Activated naive CD4-positive, alpha-beta T cell treated with anti-CD3 and anti-CD28 coated beads, Interleukin-2, amount 50 U/mL, for 72 hours (primary cell): ENCODE measurements at places on chromosomes 16 and 17.

DNA sequence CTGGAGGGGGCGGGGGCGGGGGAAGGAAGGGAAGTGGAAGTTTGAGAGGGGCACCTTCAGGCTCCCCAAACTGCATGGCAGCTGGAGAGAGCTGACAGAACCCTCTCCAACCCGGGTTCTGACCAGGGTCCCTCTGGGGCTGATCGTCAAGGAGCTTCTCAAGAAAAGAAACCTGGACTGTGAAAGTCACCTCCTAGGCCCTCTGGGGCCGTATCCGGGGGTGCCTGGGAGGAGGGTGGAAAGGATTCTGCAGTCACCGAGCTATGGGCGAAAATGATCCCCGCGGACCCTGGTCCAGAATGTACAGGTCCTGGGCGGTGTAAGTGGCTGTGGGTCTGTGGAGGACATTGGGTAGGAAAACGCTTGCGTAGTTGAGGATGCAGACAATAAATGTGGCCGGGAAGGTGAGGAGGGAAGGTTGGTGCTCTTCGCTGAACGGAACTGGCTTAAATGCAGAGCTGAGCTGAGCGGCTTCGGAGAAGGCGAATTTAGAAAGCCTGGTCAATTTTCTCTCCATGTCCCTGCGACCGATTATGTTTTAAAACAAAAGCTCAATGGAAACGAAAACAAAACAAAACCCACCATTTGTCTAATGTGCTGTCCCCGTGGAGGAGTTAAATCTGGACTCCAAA is 3.6 kb upstream of the LHX1 start:
- no peak for DNase-seq

GRCh38 chr17:14737984-14738651 is 437.2 kb downstream of the HS3ST3B1 start:
- no peak for DNase-seq

- DNase-seq = no peak
Measured at GRCh38 chr17:17722081-17722905, 41.0 kb downstream of the RAI1 start.

DNA sequence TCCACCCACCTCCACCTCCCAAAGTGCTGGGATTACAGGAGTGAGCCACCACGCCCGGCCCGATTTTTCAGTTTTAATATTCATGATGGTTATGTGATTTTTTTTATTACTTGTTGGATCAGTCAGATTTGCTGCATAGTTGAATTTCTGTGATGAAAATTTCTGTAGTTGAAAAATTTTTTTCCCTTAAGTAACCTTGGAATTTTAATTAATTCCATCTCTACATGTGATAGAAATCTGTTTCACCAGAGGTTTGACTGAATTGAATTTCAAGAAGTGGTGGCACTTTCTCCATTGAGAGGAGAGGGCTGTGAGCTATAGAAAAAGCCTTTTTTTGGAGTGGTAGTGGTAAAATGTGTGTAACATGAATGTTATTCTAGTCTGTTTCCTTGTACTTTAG is 24.7 kb downstream of the WIPF2 start:
- no peak for DNase-seq
